ENCODE measurements at places on chromosomes 3 and 15. TPM values are rescaled to one million over a fixed set of nuclear protein-coding genes. Genes with fewer than 3 reads are reported as not detected.

Gene SLC7A14
- not detected for total RNA-seq

Gene ILDR1
- not detected for total RNA-seq

Gene ACP3
- total RNA-seq, result 0.18 TPM

Gene ANKUB1
- not detected for total RNA-seq

- no peaks in the 10 kb centered on the region for H3K36me3 ChIP-seq
- no peaks in the 10 kb centered on the region for H3K4me1 ChIP-seq
- DNase-seq, result no peak
- no peak overlapping the region for H3K4me3 ChIP-seq
- H3K27ac ChIP-seq, result no peak overlapping the region
These were observed 293.4 kb upstream of the LRRFIP2 start for GRCh38 chr3:37467761-37468160.

DNA sequence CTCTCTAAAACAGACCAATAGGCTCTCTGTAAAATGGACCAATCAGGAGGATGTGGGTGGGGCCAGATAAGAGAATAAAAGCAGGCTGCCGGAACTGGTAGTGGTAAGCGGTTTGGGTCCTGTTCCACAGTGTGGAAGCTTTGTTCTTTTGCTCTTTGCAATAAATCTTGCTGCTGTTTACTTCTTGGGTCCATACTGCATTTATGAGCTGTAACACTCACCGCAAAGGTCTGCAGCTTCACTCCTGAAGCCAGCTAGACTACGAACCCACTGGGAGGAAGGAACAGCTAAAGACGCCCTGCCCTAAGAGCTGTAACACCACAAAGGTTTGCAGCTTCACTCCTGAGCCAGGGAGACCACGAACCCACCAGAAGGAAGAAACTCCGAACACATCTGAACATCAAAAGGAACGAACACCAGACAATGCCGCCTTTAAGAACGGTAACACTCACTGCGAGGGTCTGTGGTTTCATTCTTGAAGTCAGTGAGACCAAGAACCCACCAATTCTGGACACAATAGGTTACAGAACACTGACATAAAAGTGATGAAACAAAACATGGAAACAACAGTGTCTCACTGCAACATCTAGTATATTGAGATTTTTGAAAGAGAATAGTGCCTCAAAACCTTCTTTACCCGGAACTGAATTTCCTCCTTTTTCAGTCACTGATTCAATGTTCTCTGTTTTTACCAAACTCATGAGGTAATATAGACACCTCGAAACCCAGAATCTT, 28.8 kb upstream of the PLSCR2 start:
- no peaks in the 10 kb centered on the region for H3K27me3 ChIP-seq
- no peaks in the 10 kb centered on the region for H3K36me3 ChIP-seq
- DNase-seq, result no peak
- H3K27ac ChIP-seq, result no peak overlapping the region
- peaks cover 9% of the 10 kb centered on the region for H3K4me1 ChIP-seq
- H3K4me3 ChIP-seq, result no peak overlapping the region

All from K562 (cell line).